WTC11 (cell line): ENCODE measurements at places on chromosomes 5 and 9. TPM values are rescaled to one million over a fixed set of nuclear protein-coding genes. Genes with fewer than 3 reads are reported as not detected.

Gene LCN9
- 1.4 to 2.6 TPM (median 1.7 TPM) in 3 replicates for total RNA-seq

DNA sequence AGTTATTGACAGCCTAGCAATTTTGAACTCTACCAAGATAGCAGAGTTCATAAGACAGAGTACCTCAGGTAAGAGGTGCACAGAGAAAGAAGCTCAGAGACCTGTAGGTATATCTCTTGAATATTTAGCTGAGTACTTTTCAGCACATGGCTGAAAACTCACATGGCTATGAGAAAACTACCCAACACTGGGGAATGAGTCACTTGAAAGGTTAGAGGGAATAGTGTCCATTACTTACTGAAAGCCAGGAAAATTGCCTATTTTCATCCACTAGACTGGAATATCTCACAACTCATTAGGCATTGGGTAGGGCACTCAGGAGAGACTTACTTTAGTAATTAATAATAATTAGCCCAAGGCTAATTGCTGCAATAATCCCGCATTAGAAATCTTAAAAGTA lies 8.3 kb downstream of the TSLP start:
- H3K36me3 ChIP-seq, result no peaks in the 10 kb centered on the region
- no peak for DNase-seq
- no peak overlapping the region for H3K27ac ChIP-seq
- peaks cover 32% of the 10 kb centered on the region for H3K27me3 ChIP-seq

- no peaks in the 10 kb centered on the region; the same call in 1 of the 2 replicates for H3K27me3 ChIP-seq
- peaks cover 7% of the 10 kb centered on the region for H3K4me1 ChIP-seq
- no peaks in the 10 kb centered on the region for H3K36me3 ChIP-seq
- no peak overlapping the region for H3K27ac ChIP-seq
These were observed 162.2 kb downstream of the TTLL11 start for GRCh38 chr9:121930956-121931355.

GRCh38 chr5:66851306-66851705 lies 255.1 kb downstream of the MAST4 start:
- no peak overlapping the region for H3K27ac ChIP-seq
- H3K36me3 ChIP-seq, result no peaks in the 10 kb centered on the region
- no peaks in the 10 kb centered on the region for H3K27me3 ChIP-seq
- H3K4me3 ChIP-seq, result no peak overlapping the region
- DNase-seq, result no peak

DNA sequence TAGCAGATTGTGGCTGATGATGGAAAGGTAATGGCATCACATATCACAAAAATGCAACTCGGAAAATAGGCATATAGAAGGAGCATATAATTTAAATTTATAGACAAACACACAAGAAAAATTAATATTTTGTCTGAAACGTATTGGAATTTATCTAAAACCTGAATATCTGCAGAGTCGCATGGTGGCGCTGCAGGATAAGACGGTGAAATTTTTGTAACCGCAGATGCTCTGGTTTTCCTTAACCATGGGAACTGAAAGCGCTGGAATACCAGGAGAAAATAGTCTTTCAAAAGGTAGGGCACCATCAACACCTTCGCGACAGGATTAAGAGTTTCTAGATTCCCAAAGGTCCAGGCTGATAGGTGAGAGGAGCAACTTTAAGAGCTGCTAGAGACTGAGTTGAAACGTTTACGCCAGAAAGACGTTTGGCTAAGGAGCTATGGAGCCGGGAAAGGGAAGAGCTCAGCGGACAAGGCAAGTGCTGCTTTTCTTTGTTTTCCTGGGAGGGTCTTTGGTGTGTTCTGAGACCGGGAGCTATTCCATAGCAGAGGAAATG lies 11.0 kb upstream of the PCDHB15 start:
- peaks cover 25% of the 10 kb centered on the region for H3K36me3 ChIP-seq
- peaks cover 3% of the 10 kb centered on the region; the same call in 1 of the 2 replicates for H3K27me3 ChIP-seq
- H3K27ac ChIP-seq, result no peak overlapping the region
- peaks cover 5% of the 10 kb centered on the region for H3K4me1 ChIP-seq

- DNase-seq, result no peak
- no peak overlapping the region for H3K27ac ChIP-seq
- no peaks in the 10 kb centered on the region for H3K36me3 ChIP-seq
- H3K27me3 ChIP-seq, result no peaks in the 10 kb centered on the region; the same call in 1 of the 2 replicates
- no peak overlapping the region for H3K4me3 ChIP-seq
- peaks cover 30% of the 10 kb centered on the region for H3K4me1 ChIP-seq
These were observed 75.5 kb upstream of the LHFPL2 start for GRCh38 chr5:78724061-78724460.

DNA sequence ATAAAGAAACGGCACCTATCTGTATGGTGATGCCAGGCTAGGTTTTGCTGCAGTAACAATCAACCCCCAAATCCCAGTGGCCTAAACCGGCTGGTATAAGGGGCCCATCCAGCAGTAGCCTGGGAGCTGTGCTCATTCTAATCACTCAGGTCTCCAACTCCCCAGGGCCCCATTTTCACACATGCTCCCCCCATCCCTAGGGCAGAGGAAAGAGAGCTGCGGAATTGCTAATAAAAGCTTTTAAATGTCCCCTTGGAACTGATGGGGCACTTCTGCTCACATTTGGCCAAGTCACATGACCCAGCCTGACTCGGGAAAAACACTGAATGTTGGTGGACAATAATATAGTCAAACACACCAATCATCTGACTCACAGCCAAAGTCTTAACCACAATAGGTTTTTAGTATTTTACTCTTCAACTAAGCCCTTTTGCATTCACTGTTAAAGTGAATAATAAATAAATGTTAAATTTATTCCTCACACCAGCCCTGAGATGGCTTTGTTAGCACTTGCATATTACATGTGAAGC lies 1.6 kb downstream of the FBLL1 start:
- H3K4me1 ChIP-seq, result peaks cover 16% of the 10 kb centered on the region
- H3K4me3 ChIP-seq, result peak overlapping the region; percentile 70
- peaks cover 36% of the 10 kb centered on the region for H3K27me3 ChIP-seq
- no peaks in the 10 kb centered on the region; the same call in 1 of the 2 replicates for H3K36me3 ChIP-seq

Gene SNX30
- 11.8 to 13.4 TPM (median 12.1 TPM) in 3 replicates for total RNA-seq

DNA sequence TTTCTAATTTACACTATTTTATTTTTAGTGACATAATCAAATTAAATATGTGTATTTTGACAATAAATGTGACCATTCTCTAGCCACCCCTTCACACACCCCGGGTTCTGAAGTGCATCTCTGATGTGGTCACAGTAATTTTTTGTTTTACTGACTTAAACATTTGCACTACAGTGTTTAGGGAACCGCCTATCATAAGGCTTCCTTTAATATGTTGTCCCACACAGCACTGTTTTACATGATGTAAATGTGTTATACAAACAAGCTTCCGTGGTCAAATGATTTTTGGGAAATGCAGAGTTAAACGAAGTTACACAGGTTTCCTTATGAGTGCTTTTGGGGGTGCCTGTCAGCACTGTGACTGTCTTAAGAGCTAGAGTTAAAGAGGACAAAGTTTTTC lies 86.5 kb downstream of the KDM4C start:
- H3K36me3 ChIP-seq, result no peaks in the 10 kb centered on the region; the same call in 1 of the 2 replicates
- H3K27me3 ChIP-seq, result no peaks in the 10 kb centered on the region
- DNase-seq, result no peak
- H3K4me1 ChIP-seq, result peaks cover 9% of the 10 kb centered on the region

- H3K4me3 ChIP-seq, result no peak overlapping the region
- no peak overlapping the region for H3K27ac ChIP-seq
- peaks cover 12% of the 10 kb centered on the region for H3K27me3 ChIP-seq
- no peaks in the 10 kb centered on the region for H3K36me3 ChIP-seq
- no peak for DNase-seq
- H3K4me1 ChIP-seq, result peaks cover 14% of the 10 kb centered on the region
These were observed 56.5 kb downstream of the CAST start for GRCh38 chr5:96718635-96719077.

DNA sequence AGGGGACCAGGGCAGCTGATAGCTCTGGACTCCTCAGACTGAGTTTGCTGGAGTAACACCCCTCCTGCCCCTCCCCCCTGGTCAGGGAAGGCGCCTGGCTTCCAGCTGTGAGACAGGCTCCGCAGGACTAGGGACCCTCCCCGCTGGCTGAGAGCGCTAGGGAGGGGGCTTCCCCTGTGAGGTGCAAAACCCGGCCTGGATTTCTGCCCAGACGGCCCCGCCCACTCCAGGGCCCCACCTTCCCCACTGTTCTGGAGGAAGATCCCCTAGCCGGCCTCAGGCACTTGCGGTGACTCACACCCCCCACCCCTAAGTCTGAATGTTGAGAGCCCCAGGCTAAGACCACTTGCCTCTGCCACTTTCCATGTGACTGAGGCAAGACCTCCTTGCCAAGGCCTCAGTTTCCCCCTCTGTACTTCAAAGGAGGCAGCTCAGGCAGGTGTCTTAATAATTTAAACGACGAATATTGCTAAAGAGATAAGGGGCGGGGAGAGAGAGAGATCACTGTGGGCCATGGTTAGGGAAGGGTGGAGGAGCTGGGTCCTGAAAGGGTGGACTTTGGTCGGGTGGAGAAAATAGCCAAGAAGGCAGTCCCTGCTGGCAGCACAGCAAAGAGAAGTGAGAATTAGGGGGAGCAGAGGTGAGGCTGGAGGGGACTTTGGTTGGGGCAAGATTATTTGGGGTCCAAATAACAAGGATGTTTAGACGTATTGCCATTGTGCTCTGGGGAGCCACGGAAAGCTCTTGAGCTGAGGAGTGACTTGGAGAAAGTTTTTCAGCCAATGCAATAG lies 1.0 kb upstream of the DAB2IP start:
- H3K4me1 ChIP-seq, result peaks cover 73% of the 10 kb centered on the region
- no peaks in the 10 kb centered on the region for H3K36me3 ChIP-seq
- H3K27ac ChIP-seq, result peak overlapping the region; percentile 78; the same call in 1 of the 2 replicates
- H3K27me3 ChIP-seq, result peaks cover 9% of the 10 kb centered on the region; the same call in 1 of the 2 replicates
- peak; percentile 89 for DNase-seq
- H3K4me3 ChIP-seq, result peak overlapping the region; percentile 79

DNA sequence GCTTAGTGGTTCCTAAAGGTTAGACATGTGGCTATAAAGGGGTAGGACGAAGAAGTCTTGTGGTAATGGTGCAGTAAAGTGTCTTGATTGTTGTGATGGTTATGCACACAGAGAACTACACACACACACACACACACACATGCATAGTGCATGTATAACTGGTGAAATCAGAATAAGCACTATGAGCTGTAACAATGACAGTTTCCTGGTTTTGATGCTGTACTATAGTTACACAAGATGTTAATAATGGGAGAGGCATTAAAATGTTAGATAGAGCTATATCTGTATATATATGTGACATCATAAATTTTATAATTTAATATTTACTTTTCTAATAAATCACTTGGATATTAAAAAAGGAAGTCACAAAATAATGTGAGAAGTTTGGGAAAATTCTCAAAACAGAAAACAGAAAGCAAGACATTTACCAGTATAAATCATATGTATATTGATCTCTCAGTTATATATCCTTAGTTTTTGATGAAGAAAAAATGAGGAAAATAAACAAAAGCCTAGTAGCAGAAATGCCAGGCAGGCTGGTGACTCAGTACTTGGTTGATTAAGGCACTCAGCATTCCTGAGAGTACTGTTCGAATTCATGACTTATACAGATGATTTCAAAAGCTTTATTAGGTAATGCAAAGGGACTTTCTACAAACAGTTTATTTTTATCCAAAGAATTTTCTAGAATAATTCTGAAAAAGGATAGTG lies 350.5 kb upstream of the DAB2 start:
- H3K4me1 ChIP-seq, result peaks cover 5% of the 10 kb centered on the region
- H3K27ac ChIP-seq, result no peak overlapping the region
- H3K4me3 ChIP-seq, result no peak overlapping the region
- no peaks in the 10 kb centered on the region for H3K27me3 ChIP-seq
- DNase-seq, result no peak
- no peaks in the 10 kb centered on the region for H3K36me3 ChIP-seq

DNA sequence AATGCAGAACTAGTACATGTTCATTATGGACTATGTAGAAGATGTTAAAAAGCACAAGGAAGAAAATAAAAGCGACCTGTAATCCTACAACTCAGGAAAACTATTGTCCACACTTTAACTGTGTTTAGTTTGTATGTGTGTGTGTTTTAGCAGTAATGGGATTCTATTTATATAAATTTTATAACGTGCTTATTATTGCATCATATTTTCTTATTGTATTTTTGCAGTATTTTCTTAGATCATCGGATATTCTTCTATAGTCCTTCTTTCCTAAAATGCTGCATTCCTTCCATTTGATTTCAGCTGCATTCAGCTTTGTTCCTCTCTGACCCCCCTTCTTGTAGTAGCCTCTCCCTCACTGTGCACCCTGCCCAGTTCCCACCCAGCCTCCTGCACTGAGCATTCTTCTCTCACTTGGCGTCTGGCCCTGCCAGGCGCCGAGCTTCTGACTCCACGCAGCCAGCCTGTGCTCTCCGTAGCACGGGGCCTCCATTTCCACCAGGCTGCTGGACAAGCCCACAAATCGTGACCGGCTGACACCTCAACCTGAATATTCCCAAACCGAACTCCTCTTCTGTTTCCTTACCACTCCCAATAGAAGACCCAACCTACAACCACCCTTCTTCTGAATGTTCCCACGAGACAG lies 39.9 kb downstream of the MVB12B start:
- no peak for DNase-seq
- no peaks in the 10 kb centered on the region for H3K27me3 ChIP-seq
- peaks cover 21% of the 10 kb centered on the region for H3K36me3 ChIP-seq
- no peak overlapping the region for H3K27ac ChIP-seq
- H3K4me1 ChIP-seq, result peaks cover 12% of the 10 kb centered on the region

DNA sequence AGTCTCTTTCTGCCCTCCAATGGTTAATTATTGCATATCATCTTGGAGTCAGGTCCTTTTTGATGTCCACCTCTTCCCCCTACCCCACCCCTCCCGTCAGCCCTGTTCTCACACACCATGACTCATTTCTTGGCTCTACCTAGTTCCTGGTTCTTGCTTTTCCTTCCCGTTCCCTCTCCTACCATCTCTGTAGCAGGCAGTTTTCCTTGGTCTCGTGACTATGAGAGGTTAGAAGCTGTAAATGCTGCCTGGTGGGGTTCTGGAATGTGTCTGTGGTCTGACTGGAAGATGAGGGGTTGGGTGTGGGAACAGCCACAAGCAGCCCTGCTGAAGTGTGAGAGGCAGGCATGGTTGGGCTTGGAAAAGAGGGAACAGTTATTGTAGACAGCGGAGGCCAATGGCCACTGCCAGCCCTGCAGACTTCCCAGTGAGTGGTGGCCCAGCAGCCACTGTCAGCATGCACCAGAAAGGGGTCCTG lies 18.2 kb downstream of the SLC22A5 start:
- H3K4me1 ChIP-seq, result peaks cover 8% of the 10 kb centered on the region
- H3K36me3 ChIP-seq, result no peaks in the 10 kb centered on the region
- no peak for DNase-seq
- no peaks in the 10 kb centered on the region for H3K27me3 ChIP-seq
- no peak overlapping the region for H3K4me3 ChIP-seq

GRCh38 chr5:135186662-135187522 lies 152.9 kb upstream of the PITX1 start:
- H3K4me3 ChIP-seq, result no peak overlapping the region
- H3K4me1 ChIP-seq, result peaks cover 13% of the 10 kb centered on the region
- no peak for DNase-seq
- H3K36me3 ChIP-seq, result no peaks in the 10 kb centered on the region

GRCh38 chr5:140222416-140222815 lies 47.4 kb downstream of the CYSTM1 start:
- no peaks in the 10 kb centered on the region; the same call in 1 of the 2 replicates for H3K4me1 ChIP-seq
- H3K27ac ChIP-seq, result no peak overlapping the region
